Stromal cell of bone marrow (primary cell): ENCODE measurements at places on chromosomes 12 and 14.

DNA sequence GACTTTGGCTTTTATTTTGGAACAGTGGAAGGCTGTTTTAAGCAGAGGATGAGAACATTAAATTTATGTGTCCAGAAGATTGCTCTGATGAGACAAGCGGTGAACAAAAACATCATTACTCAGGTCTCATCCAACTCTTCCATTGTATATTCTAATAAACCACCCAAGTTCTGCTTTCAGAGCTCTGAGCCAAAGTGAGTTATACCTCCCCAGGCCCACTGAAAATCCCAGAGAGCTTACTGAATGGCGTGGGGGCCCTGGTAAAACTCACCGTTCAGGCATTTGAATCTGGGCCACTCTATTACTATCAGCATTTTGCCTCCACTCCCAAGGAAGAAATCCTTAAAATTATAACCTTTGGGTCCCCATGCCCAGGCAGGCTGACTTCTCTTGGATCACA lies 122.0 kb upstream of the HIF1A start:
- no peak for DNase-seq

DNA sequence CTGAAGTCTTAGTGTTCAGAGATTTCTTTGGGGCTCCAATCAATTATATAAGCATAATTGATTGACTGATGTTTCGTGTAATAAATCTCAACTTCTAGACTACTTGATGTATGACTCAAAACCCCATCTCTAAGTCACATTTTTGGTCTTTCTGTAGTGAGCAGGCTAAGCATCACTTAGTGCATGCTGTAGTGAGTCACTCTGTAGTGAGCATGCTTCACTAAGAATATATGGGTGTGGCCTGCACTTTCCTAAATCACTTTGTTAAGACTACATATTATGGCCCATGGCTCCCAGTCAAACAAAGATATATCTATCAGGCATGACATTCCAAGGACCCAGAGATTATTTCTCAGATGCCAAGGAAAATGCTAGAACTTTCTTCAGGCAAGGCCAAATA lies 909.4 kb upstream of the LRFN5 start:
- DNase-seq, result no peak

- no peak for DNase-seq
Observed at GRCh38 chr14:72547999-72548398, 345.9 kb downstream of the DPF3 start.

GRCh38 chr12:49647827-49648711 lies 24.7 kb downstream of the PRPF40B start:
- no peak for DNase-seq

GRCh38 chr14:73105050-73105449 lies 31.3 kb upstream of the PSEN1 start:
- DNase-seq, result no peak

- DNase-seq, result no peak
Observed at GRCh38 chr12:71191509-71192196, 33.9 kb upstream of the TSPAN8 start.
